Dermis microvascular lymphatic vessel endothelial cell (primary cell): ENCODE measurements at places on chromosomes 2 and 18. TPM values are rescaled to one million over a fixed set of nuclear protein-coding genes. Genes with fewer than 3 reads are reported as not detected.

The CDH20 gene
- total RNA-seq = not detected in 2 replicates

The SLC9A2 gene
- total RNA-seq = not detected in 2 replicates

The NYAP2 gene
- total RNA-seq = not detected in 2 replicates

The MOGAT1 gene
- not detected in 2 replicates for total RNA-seq

The DNAJC5G gene
- total RNA-seq = 0.39 and 1.0 TPM in 2 replicates

The ALPG gene
- total RNA-seq = not detected in 2 replicates

The NGEF gene
- 0.39 TPM in 1 of 2 replicates, not detected in the other for total RNA-seq

The SIX2 gene
- total RNA-seq = 0.13 TPM in 1 of 2 replicates, not detected in the other

The SGO2 gene
- 2.0 and 4.7 TPM in 2 replicates for total RNA-seq

The PLEKHH2 gene
- under 0.01 and 0.13 TPM in 2 replicates for total RNA-seq

The FAM124B gene
- 26.6 and 48.8 TPM in 2 replicates for total RNA-seq

The SLC66A2 gene
- 33.2 and 47.3 TPM in 2 replicates for total RNA-seq

The DYNAP gene
- not detected in 2 replicates for total RNA-seq

The CPLX4 gene
- not detected in 2 replicates for total RNA-seq

The TMEM237 gene
- total RNA-seq = 18.9 and 23.6 TPM in 2 replicates

The ADAM23 gene
- 0.77 and 1.0 TPM in 2 replicates for total RNA-seq

The KCTD1 gene
- 5.4 and 5.8 TPM in 2 replicates for total RNA-seq

The SALL3 gene
- total RNA-seq = not detected in 2 replicates

The RNF181 gene
- total RNA-seq = 197 and 224 TPM in 2 replicates

The M1AP gene
- total RNA-seq = not detected in 2 replicates

The HRH4 gene
- total RNA-seq = not detected in 2 replicates

The CXCR1 gene
- total RNA-seq = not detected in 2 replicates

The PARD3B gene
- 6.4 and 11.9 TPM in 2 replicates for total RNA-seq

The SUMO1 gene
- total RNA-seq = 91.0 and 106 TPM in 2 replicates

The TBR1 gene
- total RNA-seq = under 0.01 TPM in 2 replicates

The GCKR gene
- total RNA-seq = 0.13 TPM in 1 of 2 replicates, not detected in the other

The RGPD3 gene
- total RNA-seq = 0.13 and 0.25 TPM in 2 replicates

The LHCGR gene
- total RNA-seq = not detected in 2 replicates

The PIEZO2 gene
- total RNA-seq = 212 and 343 TPM in 2 replicates

The GATA6 gene
- total RNA-seq = 0.13 and 0.51 TPM in 2 replicates

The ZNF397 gene
- total RNA-seq = 4.7 and 8.1 TPM in 2 replicates

The IL18R1 gene
- 0.25 and 0.51 TPM in 2 replicates for total RNA-seq

The SMAD7 gene
- 2.4 and 4.9 TPM in 2 replicates for total RNA-seq

The FER1L5 gene
- not detected in 2 replicates for total RNA-seq

The PTRHD1 gene
- total RNA-seq = 36.7 and 37.6 TPM in 2 replicates

The NCKAP5 gene
- under 0.01 TPM in 2 replicates for total RNA-seq

The NFATC1 gene
- 5.5 and 17.1 TPM in 2 replicates for total RNA-seq

The ELOA2 gene
- total RNA-seq = not detected in 2 replicates

The RAB31 gene
- 46.5 and 56.6 TPM in 2 replicates for total RNA-seq

The ARL5A gene
- total RNA-seq = 52.9 and 66.4 TPM in 2 replicates

The TRAF3IP1 gene
- 6.0 and 6.8 TPM in 2 replicates for total RNA-seq

The MYCN gene
- total RNA-seq = 3.2 and 7.2 TPM in 2 replicates

The INHBB gene
- total RNA-seq = 20.4 and 35.3 TPM in 2 replicates

The IMPA2 gene
- 8.6 and 14.8 TPM in 2 replicates for total RNA-seq
